ENCODE measurements at places on chromosomes 2 and 18.
A peak's percentile ranks its signal among the peaks of the same experiment; 100 is the strongest.

- no peak for DNase-seq
These were observed 452.4 kb downstream of the LRATD1 start for GRCh38 chr2:15084826-15085489.

DNA sequence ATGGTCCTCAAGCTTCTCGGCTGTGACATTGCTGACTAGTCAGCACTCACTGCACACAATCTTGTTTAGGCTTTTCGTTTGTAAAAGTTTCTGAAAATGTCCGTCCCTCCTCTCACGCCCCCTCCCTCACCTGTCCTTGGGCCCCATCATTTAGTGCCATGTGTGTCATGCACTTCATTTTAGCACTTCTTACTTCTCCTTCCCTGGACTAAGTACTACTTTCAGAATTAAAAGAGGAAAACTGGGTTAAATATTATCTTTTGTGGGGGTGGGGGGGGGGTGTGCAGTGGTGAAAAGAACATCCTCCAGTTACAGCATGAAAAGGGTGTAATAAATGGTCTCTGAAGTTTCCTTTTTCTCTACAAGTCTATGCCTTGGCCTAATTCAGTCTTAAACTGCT, 182.0 kb upstream of the SP5 start:
- DNase-seq: no peak

DNA sequence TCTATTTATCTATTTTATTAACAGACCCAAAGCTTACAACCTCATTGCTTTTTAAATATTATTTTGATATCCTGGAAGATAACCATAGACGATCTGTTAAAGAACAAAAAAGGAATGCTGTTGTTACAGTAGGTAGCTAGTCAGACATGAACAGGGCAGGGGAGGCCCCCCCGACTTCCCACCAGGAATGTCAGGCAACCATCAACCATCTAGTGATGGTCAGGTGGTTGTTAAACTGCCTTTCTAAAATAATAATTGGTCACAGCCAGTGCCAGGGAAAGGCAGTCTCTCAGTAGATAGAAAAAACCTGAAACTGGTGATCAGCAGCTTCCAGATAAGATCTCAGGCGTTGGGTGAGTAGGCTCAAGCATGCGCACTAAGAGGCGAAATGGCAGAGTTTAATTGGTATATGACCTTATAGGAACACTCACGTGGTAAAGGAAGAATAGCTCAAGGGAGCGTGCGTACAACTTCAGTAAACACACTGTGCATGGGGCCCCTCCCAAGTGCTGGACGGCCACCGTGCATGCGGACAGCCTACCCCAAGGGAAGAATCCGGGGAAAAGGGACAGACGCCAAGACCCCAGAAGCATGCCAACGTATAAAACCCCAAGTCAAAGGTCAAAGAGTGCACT, 32.5 kb upstream of the CCL20 start:
- no peak for DNase-seq

GRCh38 chr2:141392517-141393213, 738.2 kb downstream of the LRP1B start:
- DNase-seq: no peak

- DNase-seq: no peak
These were observed 1.3 kb downstream of the CERS6 start for GRCh38 chr2:168457190-168457895.

GRCh38 chr18:446941-447560, 53.5 kb downstream of the COLEC12 start:
- DNase-seq: no peak

DNA sequence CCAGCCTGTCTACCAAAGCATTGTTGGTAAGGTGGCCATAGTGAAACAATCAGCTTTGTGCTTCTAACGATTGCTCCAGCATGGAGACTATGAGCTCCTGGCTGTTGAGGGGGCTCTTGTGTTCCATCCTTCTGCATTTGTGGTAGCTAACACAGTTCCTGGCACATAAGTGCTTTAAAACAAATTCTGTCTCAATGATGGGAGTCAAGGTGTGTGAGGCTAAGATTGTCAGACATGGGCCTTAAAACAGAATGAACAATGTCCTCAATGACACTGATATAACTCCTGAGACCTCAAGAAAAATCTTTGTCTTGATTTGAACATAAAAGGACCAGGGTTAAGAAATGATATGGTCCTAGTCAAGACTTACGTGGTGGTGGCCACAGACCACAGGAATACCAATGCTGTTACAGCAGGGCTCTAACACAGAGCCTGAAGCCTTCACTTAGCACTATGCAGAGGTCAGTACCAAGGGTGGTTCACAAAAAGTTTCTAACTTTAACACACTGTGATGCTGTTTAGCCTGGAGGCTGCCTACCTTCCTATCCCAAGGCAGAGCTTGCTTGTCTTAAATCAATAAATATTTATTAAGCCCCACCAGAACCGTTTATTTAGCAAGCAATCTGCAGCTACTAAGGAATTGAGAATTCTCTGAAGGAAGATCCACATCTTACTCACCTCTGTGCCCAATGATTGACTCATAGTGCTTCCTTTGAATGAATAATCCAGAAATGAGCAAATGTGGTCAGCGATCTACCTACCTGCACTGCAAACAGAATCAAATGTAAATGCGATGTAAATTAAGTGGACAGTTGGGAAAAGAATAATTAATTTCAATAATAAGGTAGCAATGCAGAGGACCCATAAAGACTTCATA, 35.1 kb downstream of the EVA1A start:
- DNase-seq: no peak

- DNase-seq: no peak
These were observed 364.5 kb downstream of the PARD3B start for GRCh38 chr2:204909791-204910190.

- DNase-seq: no peak
These were observed 68.5 kb upstream of the NFATC1 start for GRCh38 chr18:79327199-79327721.

DNA sequence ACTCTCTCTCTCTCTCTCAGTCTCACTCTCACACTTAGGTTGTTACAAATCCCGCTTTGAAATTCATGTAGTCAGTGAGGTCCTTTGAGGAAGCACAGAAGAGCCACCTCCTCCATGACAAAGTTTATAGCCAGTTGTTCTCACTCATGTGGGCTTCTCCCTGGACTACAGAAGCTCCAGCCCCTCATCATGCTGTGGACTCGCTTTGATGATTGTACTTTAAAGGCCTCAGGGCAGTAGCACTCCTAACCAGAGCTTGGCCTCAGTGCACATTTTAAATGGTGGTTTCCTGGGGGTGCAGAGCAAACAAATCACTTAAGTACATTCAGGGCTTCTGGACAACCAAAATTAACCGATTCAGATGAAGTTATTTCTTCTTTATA, 115.7 kb downstream of the MTCL1 start:
- no peak for DNase-seq

DNA sequence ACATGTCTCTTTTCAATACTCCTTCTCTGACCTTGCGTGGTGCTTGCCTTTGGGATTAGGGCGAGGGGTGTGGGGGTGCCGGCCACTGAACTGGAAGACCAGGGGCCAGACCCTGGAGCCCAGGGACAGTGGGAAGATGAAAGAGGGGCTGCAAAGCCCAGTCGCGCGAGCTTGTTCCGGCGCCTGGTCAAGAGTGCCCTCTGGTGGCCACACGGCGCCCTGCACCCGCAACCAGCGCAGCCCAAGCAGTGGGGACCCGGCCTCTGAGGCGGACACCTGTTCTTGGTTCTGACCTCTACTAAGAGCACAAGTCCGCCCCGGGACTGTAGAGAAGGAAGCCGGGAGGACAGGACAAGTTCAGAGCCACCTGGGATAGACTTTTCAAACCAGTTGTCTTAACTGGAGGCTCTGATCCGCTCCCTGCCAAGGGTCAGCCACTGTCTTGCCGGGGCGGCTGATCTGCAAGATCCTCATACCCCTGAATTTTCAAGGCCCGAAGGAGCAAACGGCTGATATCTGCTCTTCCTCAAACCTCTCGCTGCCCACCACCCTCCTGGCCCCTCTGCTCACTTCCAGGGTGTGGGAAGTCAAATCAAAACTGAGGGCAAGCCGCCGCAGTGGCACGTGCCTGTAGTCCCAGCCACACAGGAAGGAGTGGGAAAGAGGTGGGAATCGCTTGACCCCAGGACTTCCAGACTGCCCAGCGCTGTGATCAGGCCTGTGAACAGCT, 14.9 kb upstream of the MSH6 start:
- DNase-seq: peak; percentile 73

GRCh38 chr18:42032447-42032846, 77.4 kb downstream of the PIK3C3 start:
- DNase-seq: no peak

DNA sequence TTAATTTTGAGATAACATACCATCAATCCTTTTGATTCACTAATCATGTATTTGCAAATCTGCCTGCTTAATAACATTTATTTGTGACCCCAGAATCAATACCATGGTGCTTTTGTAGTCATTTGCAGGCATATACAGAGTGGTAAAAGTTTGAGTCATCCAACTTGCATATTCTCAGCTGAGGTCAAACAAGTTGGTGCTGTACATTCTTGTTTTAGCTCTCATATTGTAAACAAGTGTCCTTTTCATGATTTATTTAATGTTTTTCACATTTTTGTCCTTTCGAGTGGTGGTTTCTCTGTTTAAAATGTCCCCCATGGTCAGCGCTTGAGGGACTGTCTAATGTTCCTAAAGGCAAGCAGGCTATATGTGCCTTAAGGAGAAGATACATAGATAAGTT, 17.5 kb downstream of the RAB27B start:
- DNase-seq: no peak

DNA sequence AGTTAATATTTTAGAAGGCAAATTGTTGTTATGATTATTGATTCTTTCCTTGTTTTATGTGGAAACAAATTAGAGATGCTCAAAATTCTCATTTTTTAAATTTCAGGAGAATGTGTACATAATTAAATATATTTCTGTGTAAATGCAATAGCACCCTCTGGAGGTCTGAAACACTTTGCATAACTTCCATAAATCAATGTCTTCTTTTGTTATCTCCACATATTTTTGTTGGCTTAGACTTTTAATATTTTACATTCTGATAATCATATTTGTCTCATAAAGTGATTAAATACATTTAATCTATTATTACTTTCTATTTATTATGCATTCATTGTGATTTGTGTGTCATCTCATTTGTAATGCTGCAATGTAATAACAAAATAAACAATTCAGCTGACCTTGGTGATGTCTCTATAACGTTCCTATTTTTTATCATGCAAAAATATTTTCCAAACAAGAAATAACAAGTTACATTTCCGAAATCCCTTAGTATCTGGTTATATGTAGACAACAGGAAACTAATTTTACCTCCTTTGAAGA, 201.8 kb upstream of the GALNT5 start:
- DNase-seq: no peak

DNA sequence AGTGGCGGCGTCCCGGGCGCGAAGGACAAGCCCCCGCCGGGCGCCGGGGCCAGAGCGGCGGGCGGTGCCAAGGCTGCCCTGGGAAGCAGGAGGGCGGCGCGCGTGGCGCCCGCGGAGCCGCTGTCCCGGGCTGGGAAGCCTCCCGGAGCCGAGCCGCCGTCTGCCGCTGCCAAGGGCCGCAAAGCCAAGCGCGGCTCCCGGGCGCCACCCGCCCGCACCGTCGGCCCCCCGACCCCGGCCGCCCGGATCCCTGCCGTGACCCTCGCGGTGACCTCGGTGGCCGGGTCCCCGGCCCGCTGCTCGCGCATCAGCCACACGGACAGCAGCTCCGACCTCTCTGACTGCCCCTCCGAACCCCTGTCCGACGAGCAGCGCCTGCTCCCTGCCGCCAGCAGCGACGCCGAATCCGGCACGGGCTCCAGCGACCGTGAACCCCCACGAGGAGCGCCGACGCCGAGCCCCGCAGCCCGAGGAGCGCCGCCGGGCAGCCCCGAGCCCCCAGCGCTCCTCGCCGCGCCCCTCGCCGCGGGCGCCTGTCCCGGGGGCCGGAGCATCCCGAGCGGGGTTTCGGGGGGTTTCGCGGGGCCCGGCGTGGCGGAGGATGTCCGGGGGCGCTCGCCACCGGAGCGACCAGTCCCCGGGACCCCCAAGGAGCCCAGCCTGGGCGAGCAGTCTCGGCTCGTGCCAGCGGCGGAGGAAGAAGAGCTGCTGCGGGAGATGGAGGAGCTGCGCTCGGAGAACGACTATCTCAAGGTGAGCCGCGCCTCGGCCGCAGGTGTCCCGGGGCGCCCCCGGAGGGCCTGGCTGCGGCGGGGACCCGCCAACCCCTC, 820 bp downstream of the MTCL1 start:
- DNase-seq: peak; percentile 32

- no peak for DNase-seq
These were observed 12.6 kb downstream of the SCN3A start for GRCh38 chr2:165191096-165191728.

GRCh38 chr18:70158992-70159717, 46.3 kb downstream of the RTTN start:
- DNase-seq: no peak

GRCh38 chr2:218891275-218892135, 10.9 kb downstream of the WNT10A start:
- no peak for DNase-seq

All from activated naive CD4-positive, alpha-beta T cell treated with anti-CD3 and anti-CD28 coated beads, Interleukin-2, amount 50 U/mL, for 16 hours (primary cell).